ENCODE measurements at places on chromosomes 4 and X. TPM values are rescaled to one million over a fixed set of nuclear protein-coding genes. Genes with fewer than 3 reads are reported as not detected.
A peak's percentile ranks its signal among the peaks of the same experiment; 100 is the strongest.

ZNF185 gene
- total RNA-seq, result 2.3 TPM

HHIP gene
- total RNA-seq, result not detected

MAGEC2 gene
- not detected for total RNA-seq

UGT2B10 gene
- total RNA-seq, result not detected

RRH gene
- 0.42 TPM for total RNA-seq

RHOH gene
- 117 TPM for total RNA-seq

AGA gene
- total RNA-seq, result 9.2 TPM

RAB41 gene
- total RNA-seq, result not detected

SAGE1 gene
- not detected for total RNA-seq

HELT gene
- total RNA-seq, result not detected

ZDHHC15 gene
- total RNA-seq, result not detected

REPS2 gene
- total RNA-seq, result not detected

GPR34 gene
- 0.26 TPM for total RNA-seq

OTC gene
- 0.21 TPM for total RNA-seq

FAM241A gene
- 3.8 TPM for total RNA-seq

TASL gene
- 4.6 TPM for total RNA-seq

DUX4 gene
- total RNA-seq, result not detected

- no peak for ATAC-seq
These were observed 195.4 kb downstream of the SOWAHB start for GRCh38 chr4:76702440-76703122.

GRCh38 chr4:140466146-140466545 is 31.9 kb downstream of the MGAT4D start:
- ATAC-seq, result no peak

GRCh38 chr4:36812149-36812548 is 432.4 kb upstream of the NWD2 start:
- ATAC-seq, result no peak

- ATAC-seq, result no peak
These were observed 233.4 kb upstream of the STK26 start for GRCh38 chrX:131789664-131790063.

DNA sequence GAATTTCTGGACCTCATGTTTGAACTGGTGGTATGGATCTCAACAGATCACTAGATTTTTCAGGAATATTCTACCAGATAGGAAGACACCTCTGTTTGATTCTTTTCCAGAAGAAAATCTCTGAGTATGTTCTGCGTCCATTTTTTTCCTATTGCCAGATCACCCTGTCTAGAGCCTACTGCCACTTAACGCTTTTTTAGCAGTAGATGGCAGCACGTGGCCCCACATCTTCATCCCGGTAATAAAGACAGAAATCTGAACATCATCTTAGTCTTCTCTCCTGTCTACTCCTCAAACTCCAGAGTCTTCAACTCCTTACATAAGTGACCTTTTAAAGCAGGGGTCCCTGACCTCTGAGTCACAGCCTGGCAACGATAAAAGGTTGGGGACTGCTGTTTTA is 184.7 kb downstream of the TMA16 start:
- no peak for ATAC-seq

DNA sequence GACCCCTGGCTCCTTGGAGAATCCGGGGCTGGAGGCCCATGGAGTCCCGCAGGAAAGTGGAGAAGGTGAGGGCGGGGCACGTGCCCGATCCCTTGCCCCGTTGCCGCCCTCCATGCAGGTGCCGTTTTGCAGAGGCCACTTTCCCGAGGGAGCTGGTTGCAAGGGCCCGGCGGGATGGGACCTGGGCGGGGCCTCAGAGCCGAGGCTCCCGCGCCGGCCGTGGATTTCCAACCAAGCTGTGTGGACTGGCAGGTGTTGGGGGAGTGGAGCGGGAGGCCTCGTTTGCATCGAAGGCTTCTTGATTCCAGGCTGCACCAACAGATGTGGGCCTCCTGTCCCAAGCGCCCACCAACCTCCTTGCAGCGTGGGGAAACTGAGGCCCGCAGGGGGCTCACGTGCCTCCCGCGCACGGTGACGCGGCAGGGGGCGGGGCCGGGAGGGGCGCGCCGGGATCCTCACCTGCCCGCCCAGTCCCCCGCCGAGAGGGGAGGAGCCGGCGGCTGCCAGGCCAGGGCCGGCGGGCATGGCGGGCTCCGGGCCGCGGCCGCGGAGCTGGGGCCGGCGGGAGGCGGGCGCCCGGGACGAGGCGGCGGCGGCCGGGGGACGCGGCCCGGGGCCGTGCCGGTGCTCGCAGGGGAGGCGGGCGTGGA is 24.9 kb downstream of the SH3BP2 start:
- peak; percentile 58 for ATAC-seq

GRCh38 chr4:146104541-146104940 is 71.0 kb upstream of the LSM6 start:
- no peak for ATAC-seq

DNA sequence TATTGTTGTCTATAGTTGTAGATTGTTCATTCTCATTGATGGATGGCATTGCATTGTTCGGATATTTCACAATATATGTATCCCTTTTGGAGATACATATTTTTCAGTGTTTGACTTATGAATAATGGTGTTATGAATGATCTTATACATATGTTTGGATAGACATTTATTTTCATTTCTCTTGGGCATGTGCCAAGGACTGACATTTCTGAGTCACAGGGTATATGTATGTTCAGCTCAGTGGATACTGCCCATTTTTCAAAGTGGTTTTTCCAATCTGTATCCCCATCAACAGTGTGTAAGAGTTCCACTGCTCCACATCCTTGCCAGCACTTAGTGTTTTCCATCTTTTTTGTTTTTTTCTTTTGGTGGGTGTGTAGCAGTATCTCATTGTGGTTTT is 45.0 kb upstream of the RAB40AL start:
- ATAC-seq, result no peak

- ATAC-seq, result no peak
These were observed 5.1 kb upstream of the NDST3 start for GRCh38 chr4:118029224-118029623.

GRCh38 chr4:15459706-15460105 is 10.0 kb upstream of the CC2D2A start:
- ATAC-seq, result no peak

DNA sequence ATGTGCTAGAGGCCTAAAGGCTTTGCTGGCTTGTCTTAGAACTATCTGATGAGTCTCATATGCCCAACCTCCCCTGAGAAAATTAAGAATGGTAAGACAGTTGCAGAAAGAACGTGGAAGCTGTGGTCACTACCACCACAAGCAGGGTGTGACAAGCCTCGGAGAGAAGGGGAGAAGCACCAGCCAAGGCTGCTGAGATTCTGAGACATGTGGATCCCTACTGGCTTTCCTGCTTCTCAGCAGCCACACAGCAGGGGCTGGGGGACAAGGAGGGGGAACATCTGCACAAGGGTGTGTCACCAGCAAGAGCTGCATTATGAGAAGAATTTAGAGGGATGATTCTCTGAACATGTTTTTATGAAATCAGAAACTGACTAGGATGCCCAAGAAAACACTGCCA is 19.4 kb downstream of the TAPT1 start:
- ATAC-seq, result no peak

- no peak for ATAC-seq
These were observed 262.5 kb downstream of the GRID2 start for GRCh38 chr4:92566269-92566668.

DNA sequence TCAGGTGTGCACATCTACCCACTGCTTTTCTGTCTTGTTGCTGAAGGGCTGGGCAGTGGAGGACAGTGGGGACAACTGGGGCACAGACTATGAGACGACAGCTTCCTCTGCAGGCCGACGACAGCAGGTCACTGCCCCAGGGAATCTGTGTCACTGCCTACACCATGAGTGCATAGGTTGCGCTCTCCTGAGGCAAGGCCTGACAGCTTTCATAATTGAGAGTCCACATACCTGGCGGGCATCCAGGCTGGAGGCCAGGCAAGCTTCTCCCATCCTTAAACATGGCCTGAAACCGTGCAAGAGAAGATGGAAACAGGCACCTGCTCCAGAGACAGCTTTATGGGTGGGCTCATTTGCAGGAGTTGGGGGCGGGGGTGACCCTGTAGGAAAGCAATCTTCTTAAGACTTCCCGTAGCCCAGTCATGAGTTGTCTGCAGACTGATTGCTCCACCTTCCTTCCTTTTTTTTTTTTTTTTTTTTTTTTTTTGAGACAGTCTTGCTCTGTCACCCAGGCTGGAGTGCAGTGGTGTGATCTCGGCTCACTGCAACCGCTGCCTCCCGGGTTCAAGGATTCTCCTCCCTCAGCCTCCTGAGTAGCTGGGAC is 2.9 kb downstream of the ANOS1 start:
- ATAC-seq, result no peak

GRCh38 chr4:106258145-106259045 is 57.6 kb downstream of the TBCK start:
- ATAC-seq, result no peak

DNA sequence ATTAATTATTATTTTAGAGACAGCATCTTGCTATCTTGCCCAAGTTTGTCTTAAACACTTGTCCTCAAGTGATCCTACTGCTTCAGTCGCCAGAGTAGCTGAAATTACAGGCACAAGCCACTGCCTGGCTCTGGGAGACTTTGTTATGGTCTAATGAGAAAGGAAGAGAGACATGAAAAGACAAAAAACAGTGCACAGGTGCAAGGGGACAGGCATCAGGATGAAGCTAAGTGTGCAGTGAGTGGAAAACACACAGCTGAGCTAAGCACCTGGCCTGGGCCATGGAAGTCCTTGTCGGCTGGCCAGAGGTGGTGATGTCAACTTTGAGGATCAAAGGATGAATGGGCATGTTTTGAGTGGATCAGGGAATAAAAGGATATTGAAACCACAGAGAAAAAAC is 102.7 kb downstream of the HS3ST1 start:
- no peak for ATAC-seq

DNA sequence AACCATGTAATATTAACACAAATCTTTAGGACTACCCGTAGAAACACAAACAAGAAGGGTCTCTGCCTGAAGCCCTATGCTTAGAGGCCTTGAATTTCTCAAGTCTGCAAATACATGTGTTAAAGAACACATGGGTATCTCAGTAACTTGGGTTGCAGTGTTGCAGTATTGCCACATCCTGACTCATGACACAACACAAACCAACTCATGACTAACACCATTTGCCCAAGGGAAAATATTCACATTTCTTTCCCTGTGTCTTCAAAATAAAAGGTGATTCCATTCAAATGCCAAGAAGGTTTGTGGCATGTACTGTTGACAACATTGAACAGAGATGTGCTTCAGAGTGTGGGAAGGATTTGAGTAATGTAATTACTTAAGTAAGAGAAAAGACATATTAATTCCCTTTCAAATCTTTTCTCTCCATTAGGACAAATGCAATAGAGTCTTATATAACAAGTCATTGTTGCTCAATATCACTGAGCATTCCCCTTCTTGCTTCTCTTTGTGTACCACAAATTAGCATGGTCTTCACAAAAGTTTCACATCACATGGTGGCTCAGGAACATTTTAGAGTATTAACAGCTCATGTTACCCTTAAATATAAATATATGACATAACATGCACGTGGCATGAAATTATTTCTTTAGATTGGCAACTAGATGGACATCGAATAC is 487.1 kb downstream of the STPG2 start:
- ATAC-seq, result no peak

GRCh38 chr4:123449780-123450179 is 53.2 kb downstream of the SPRY1 start:
- peak; percentile 44 for ATAC-seq

GRCh38 chr4:177393236-177393635 is 49.0 kb downstream of the AGA start:
- peak; percentile 55 for ATAC-seq

DNA sequence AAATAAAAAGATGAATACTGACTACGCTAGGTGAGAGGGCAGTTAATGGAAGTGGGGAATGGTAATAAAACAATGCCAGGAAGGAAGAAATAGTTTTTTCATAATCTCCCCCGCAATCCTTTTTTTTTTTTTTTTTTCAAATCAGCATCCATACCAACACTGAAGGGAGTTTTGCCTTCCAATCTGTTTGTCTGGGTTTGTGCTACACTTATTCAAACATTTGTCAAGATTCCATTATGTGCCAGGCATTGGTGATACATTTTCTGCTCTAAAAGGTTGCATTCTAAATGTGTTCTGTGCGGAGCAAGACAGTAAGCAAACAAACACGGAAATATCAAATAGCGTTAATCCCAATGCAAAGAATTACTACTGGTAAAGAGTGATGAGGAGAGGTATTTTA is 437.9 kb upstream of the BOD1L1 start:
- no peak for ATAC-seq

DNA sequence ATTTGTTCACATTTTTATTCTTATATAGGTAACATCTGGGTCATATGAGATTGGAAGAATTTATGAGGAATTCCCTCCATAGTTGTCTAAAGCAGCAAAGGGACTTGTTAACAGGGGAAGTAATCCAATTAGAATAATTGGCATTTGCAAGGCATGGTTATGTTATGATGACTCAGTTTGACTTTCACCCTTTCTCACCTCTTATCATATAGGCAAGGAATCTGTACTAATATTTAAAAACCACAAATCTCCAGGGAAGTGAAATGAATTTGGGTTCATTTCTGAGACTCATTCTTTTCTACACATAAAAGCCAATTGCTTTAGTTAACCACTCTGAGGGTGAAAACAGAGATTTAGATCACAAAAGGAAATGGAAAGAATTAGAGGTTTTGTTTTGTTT is 281.5 kb upstream of the DKK2 start:
- ATAC-seq, result no peak

- no peak for ATAC-seq
These were observed 232.7 kb downstream of the FSTL5 start for GRCh38 chr4:161931089-161931488.

DNA sequence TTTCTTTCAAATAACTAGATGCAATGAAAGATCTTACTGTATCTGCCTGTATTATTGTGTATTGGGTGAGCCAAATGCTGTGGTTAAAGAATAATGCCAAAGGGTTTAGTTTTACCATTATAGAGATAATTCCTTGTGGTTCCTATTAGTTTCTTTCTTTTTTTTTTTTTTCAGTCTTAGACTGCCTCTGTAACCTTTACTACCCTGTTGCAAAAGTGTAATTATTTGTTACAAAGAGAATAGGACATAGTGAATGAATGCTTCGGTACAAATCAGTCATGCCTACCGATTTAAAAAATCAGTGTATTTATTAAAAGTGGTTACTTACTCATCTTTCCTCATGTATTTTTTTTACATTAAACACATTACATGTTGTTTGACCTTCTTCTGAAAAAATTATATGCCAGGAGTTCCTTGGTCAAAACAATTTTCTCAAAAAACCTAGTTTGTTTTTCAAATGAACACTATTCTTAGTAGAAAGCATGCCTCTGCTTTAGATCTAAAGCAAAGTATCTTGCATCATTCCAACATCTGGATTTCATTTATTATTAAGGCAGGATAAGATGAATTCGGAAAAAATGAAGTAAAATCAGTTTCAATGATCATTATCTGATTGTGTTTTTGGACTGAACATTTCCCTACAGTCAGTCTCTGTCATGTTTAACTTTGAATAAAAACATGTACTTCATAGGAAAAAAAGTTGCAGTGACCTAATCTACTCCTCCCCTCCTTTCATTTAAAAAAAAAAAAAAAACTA is 21.2 kb upstream of the SYNPO2 start:
- no peak for ATAC-seq

GRCh38 chr4:138475116-138475515 is 233.0 kb upstream of the SLC7A11 start:
- no peak for ATAC-seq

- ATAC-seq, result no peak
These were observed 11.7 kb upstream of the NUDT9 start for GRCh38 chr4:87410679-87411078.
